ENCODE measurements at places on chromosomes 12 and 14.
A peak's percentile ranks its signal among the peaks of the same experiment; 100 is the strongest.

- no peak for DNase-seq
Observed at GRCh38 chr12:124261885-124262284, 33.0 kb upstream of the RFLNA start.

DNA sequence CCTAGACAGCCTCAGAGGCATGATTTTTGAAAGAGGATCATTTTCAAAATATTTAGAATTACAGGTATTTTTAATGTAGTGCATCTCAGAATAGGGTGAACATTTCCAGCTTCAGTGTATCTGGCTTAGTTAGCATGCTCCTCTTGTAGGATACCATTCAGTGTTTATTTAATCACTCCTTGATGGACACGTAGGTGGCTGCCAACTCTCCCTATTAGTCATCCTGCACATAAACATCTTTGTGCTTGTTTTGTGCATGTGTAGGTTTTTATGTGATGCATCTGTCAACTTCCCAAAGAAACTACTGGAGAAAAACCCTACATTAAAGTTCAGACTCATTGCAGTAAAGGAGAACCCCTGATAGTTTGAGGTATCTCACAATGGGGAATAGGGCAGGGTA is 52.5 kb upstream of the RBM19 start:
- DNase-seq, result peak; percentile 20

DNA sequence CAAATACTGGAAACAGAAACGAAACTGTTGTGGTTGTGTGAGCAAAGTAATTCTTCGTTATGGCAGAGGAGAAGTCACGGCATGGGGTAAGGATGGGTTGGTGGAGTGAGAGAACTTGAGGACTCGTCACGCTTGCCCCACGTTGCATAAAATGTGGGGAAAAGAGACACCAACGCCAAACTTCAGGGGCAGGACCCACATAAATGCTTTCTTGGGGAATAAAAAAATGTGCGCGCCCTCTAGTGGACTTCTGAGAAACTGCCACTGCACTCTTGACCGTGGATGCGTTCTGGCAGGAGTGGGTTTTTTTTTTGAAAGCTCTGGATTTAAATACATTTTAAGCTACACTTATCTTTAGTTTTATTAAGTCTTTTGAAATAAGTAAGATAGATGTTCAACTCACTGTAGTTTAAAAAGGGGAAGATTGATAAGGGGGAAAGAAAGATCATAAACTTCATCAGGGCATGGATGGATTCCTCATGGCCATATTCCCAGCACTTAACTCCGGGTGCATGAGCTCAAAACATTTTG is 4.1 kb upstream of the IGF1 start:
- no peak for DNase-seq

DNA sequence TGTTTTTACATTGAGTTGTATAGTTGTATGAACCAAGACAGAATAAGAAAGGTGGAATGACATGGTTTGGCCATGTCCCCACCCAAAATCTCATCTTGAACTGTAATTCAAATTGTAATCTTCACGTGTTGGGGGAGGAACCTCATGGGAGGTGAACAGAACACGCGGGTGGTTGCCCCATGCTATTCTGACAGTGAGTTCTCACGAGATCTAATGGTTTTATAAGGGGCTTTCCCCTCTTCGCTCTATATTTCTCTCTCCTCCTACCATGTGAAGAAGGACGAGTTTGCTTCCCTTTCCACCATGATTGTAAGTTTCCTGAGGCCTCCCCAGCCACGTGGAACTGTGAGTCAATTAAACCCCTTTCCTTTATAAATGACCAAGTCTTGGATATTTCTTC is 25.3 kb downstream of the DDHD1 start:
- DNase-seq, result no peak

- no peak for DNase-seq
Observed at GRCh38 chr12:62297321-62297720, 37.1 kb downstream of the USP15 start.

DNA sequence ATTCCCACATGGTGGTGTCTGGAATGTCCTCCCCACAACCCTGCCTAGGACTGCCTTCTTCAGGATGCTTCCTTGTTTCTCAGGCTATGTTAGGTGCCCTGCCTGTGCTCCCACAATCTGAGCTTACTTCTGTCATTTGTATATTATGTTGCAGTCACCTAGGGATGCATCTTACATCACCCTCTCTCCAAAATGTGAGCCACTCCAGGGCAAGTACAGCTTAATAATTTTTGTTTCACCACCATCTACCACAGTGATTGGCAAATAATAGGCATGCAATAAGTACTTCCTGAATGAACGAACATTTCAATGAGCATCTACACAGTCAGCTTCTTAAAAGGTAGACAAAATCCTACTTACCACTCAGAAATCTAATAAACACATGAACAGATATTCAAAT is 37.6 kb downstream of the ZFYVE26 start:
- DNase-seq, result no peak

DNA sequence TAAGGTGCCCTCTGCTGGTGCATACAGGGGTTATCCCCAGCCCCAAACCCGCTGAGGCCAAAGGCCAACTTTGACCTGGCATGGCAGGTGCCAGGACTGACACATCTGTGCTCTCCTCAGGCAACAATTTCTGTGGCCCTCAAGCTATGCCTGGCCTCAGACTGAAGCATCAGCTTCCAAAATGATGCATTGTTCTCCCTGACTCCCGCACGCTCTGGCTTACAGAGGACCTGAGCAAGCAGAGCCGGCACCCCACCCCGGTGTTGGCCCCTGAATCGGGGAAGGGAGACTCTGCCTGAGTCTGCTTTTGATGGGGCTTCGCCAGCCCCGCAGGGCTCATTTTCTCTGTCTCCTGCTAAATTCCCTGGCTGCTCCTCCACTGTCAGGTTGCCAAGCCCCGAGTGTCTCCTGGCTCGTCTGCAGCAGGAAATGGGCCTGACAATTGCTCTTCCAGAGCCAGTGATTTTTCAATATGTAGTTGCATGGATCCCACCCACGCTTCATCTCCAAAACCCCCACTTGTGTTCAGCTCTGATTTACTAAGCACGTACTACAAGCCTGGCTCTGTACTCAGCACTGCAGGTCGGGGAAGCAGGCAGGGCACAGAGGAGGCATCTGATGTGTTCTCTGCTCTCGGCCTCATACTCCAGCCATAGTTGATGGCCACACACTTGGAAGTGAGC is 126.1 kb downstream of the SLC38A6 start:
- no peak for DNase-seq

DNA sequence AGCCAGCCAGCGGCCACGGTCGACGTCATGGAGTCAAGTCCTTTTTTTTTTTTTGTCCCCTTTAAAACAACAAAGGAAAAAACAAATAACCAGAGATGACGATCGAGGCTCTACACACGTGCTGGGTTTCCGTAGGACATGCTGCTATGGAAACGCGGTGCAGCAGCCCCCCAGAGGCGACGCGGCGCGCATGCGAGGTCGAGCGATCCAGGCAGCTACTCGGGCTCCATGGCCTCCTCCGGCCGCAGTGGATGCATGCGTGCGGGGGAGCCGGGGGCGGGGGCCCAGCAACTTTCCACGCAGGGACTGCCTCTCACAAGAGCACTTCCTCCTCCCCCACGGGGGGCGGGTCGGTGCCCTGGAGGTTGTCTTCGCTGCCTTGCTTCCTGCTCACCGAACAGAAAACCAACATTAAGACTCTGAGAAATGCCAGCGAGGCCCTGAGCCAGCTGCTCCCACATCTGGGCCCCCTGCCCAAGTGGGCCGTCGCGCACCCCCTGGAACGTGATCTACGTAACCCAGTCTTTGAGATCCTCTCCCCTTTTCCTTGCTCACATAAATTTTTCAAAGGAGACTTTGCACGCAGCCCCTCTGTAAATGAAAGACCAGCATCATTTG is 30.7 kb downstream of the P2RX4 start:
- DNase-seq, result no peak

- DNase-seq, result no peak
Observed at GRCh38 chr14:63295231-63295685, 23.5 kb downstream of the GPHB5 start.

Measured in NCI-H774 (cell line).